ENCODE measurements at places on chromosomes 11 and 22.

DNA sequence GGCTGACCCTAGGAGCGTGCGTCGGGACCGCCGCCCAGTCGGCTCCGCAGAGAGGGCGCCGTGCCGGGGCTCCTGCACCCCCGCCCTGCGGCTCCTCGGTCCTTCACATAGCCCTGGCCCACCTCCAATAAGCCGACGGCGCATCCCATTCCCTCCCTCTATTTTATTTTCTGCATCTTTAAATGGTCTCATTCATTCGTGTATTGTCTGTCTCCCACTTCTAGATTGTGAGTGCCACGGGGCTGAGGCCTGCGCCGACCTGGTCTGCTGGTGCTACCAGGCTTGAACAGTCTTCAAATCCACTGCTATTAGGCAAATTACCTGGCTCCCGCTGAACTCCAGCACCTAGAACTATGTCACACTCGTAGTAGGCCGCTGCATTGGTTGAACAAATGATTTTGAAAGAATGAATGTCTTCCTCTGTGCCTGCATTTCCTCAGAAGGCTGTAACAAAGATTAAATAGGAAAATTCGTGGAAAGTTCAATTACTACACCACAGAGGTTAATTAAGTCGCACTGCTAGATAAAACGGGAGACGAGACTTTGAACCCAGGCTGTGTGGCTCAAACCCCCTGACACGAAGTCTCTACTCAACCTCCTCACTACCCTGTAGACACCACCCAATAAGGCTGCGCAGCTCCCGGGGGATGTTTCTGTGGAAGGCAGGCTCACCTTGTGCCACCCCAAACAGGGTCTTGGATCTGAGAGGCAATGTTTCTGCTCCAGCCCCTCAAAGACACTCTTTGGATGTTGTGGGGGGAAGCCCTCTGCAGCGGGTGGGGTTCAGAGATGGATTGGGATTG is 1.2 kb upstream of the PPP1R14B start:
- DNase-seq: no peak

DNA sequence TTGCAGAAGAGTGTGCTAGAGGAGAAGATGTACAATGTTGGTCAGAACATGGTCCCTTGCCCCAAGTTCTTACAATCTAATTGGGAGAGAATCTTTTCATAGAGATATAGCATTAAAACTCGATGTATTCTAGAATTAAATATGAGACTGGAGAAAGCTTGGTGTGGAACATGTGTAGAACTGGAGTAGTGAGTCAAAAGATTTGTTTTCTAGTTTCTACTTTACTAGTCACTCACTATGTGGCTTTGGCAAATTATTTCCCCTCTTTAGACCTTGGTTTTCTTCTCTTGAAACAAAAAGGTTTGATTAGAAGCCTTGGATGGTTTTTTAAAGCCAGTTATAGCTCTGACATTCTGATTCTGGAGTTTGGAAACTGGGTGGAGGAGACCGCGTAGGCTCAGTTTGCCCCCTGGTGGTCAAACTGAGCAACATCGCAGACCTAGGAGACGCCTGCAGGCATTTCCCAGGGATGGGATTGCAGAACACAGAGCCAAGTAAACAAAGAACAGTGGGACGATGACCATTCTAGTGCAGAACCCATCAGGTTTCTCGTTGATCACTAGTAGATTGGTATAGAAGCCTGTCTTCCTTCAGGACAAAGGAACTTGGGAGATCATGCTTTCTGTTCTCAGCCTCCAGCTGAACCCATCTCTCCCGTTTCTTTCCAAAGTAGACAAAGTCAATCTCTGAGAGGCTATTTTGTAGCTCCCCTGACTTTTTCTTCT is 8.5 kb upstream of the CHRDL2 start:
- no peak for DNase-seq

GRCh38 chr11:92168936-92169335 is 55.7 kb upstream of the FAT3 start:
- DNase-seq: no peak

DNA sequence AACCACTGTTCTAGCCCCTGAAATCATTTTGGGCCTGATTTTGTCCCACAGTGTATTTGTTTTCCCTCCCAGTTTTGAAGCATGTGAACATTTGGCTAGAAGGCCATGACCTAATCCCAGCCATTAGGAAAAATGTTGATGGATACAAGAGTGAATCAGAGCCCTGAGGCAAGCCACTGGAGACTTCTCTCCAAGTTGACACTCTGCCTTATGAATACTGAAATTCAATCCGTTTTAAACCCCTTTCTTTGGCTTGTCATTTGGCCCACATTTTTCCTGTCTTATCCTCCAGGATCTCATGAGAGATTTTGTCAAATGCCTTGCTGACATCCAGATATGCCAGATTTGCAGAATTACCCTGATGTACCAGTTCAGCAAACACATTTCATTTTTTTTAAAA is 158.8 kb downstream of the FAT3 start:
- DNase-seq: no peak

DNA sequence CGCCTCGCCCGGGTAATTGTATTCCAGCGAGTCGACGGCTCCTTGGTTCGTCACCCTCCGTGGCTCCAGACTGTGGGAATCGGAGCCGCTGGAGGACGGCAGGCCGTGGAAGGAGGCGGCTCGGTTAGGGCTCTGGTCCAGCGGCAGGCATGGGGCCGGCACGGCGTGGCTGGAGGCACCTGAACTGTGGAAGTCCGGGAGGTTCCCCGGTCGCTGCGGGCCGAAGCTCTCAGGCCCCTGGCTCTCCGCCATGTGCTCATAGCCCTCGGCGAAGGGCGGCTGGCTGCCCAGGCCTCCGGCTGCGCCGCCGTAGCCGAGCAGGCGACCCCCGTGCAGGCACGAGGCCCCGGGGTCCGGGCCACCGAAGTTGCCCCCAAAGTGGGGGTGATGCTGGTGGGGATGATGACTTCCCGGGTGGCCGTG is 1.7 kb downstream of the MN1 start:
- no peak for DNase-seq

GRCh38 chr11:32704775-32705174 is 89.7 kb downstream of the CCDC73 start:
- no peak for DNase-seq

- DNase-seq: no peak
Measured at GRCh38 chr11:125423247-125423849, 72.7 kb downstream of the FEZ1 start.

GRCh38 chr11:82864268-82864667 is 36.0 kb downstream of the PRCP start:
- DNase-seq: peak; percentile 10

DNA sequence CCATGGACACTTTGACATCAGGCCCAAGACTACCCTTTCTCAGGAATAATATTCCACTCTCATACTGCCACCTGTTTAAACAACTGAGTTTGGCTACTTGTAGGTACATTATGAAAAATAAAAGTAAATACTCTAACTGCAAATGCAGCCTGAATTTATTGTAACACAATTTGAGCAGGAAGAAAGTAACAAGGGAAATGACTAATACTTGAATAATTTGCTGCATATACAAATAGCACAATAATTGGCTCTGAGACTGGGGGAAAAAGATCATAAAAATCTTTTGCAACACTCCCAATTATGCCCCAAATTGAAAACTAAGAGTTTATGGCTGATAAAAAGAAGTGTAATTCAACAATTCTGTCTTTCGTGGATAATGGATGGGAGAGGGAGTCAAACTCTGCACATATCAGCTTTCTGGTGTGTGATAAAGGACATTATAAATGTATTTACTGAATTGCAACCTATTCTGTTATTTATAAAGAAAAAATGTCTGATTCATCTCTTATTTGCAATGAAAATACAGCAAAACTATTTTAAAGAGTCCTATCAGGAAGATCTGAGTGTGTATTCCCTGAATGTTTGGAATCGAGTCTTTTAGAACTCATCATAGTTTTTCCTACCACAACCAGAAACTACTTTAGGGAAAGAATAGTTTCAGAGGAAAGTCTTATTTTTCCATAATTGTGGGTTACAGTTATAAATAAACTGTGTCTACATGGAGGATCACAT is 359.0 kb downstream of the JRKL start:
- DNase-seq: no peak

DNA sequence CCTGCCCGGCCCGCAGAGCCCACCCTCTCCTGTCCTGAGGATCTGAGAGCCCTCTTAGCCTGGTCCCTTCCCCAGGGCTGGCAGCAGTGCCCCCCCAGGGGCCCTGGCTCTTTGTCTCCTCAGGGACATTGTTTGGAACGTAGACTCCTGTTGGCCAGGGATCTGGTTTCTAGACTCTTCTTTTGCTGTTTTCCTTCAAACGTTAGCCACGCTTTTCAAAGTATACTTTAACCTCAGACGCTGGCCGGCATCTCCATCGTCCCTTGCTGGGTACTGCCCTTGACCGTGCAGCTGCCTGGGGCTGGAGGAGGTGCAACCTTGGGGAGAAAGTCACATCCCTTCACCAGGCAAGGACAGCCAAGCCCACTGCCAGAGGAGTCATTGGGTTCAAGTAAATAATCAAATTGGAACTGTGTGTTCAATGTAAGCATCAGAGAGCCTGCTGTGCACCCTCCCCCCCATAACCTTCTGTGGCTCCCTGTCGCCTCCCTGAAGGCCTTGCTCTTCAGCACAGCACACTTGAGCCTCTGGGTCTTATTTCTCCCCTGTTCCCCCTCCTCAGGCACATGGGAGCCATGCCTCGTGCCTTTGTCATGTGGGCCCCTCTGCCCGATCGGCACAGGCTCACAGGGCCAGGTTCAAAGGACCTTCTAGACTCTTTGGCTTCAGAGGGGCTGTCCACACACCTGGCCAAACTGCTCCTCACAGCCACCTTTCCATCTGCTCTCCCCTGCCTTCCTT is 21.8 kb upstream of the WNT7B start:
- no peak for DNase-seq

- DNase-seq: no peak
Measured at GRCh38 chr11:34652191-34652973, 31.5 kb downstream of the EHF start.

DNA sequence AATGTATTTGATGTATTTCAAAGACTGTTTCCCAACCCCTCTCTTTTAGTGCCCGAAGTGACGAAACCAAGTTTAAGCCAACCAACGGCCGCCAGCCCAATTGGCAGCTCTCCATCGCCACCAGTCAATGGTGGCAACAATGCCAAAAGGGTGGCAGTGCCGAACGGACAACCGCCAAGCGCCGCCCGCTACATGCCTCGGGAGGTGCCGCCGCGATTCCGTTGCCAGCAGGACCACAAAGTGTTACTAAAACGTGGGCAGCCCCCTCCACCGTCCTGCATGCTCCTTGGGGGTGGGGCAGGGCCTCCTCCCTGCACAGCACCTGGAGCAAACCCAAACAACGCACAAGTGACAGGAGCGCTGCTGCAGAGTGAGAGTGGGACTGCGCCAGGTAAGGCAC is 84.1 kb downstream of the TNRC6B start:
- DNase-seq: no peak

- DNase-seq: no peak
Measured at GRCh38 chr11:62688491-62688890, 839 bp downstream of the LRRN4CL start.

GRCh38 chr22:44398856-44399837 is 86.4 kb upstream of the SHISAL1 start:
- no peak for DNase-seq

DNA sequence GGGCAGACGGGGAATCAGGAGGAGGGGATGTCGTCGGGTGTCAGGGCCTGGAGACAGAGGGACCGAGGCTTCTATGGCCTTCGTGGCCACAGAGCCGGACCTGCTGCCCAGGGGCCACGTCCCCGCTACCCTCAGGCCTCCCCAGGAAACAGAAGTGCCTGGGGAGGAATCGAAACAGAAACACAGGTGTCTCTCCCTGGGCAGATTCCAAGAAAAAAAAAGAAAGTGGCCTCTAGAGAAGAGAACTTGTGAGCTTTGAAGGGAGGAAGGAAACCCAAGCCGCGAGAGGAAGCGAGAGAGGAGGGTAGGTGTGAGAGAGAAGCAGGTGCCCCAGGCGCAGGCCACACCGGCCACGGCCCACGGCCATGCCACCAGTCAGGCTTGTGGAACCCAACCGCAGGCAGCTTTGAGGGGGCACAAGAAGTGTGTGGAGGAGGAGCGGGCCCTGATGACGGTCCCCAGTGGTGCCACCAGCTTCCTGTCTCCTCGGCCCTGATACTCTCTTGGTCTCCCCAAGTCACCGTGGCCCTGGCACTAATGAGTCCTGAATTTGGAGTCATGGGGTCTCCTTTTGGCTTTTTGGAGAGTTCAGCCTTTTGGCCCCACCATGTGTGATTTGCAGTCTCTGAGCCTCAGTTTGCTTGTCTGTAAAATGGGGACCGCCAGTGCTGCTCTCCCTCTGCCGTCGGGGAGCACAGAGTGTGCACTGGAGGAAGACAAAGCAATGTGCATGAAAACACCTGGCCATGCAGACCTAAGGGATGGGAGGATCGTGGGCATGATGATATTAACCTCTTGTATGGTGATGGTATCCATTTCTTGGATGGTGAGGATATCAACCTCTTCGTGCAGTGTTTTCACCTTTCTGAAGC is 25.2 kb downstream of the LIF start:
- no peak for DNase-seq

GRCh38 chr11:17989306-17989705 is 23.5 kb downstream of the SERGEF start:
- DNase-seq: no peak

DNA sequence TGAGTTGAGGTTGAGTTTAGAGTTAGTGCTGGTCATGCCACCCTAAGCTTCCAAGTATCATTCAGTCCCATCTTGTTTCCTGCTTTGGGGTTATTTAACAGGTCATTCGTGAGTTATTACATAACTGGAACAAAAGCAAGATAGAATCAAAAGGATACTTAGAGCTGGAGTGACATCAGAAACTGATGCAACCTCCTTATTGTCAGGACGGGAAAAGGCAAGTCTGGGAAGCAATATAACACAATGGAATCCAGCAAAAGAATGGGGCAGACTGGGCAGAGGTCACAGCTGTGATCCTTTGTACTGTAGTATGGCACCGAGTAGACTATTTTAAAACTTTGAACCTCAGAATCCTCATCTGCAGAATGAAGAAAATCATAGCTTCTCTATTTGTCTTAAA is 4.4 kb upstream of the PRSS23 start:
- DNase-seq: no peak

GRCh38 chr11:1194231-1194976 is 28.5 kb upstream of the MUC5B start:
- DNase-seq: no peak

DNA sequence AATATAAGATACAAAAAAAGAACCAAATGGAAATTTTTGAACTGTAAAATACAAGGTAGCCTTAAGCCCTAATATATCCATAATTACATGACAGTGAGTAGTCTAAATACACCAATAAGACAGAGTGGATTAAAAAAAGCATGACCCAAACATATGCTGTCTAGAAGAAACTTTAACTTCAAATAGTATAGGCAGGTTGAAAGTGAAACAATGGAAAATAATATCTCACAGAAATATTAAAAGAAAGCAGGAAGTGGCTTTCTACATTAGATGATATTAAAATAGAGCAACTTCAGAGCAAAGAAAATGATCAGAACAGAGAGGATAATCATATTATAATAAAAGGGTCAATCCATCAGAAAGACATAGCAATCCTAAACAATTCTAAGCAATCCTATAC is 21.8 kb downstream of the DCUN1D5 start:
- DNase-seq: no peak

GRCh38 chr22:45537734-45538181 is 35.1 kb downstream of the FBLN1 start:
- peak; percentile 95 for DNase-seq
